Activated CD4-positive, alpha-beta T cell treated with anti-CD3 and anti-CD28 coated beads, Interleukin-2, amount 50 U/mL, for 1 hour (primary cell): ENCODE measurements at places on chromosomes 3 and 15.

DNA sequence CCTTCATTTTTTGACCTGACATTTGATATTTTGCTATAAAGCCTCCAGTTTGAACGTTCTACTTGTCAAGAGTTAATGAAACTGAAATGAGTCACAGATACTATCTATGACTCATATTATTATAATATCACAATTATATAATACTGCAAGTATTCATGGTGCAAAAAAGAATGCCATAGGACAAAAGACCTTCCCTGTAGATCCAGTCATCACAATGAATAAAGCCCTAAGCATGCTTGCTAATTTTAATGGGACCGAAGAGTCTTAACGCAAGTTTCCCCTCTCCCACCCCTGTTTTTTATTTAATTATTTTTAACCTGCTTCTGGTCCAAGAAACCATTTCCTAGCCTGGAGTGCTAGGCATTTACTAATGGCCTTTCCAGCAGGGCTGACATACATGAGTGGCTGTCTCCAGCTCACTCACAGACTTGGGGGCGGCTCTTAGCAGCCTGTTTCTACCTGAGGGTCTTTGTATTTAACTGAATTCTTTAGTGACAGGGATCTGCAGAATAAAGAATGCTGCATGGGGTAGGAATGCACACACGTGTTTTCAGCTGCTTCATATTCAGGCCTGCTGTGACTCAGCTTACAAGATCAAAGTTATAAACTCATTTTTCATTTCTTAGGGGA lies 61.2 kb downstream of the THBS1 start:
- no peak for DNase-seq

- DNase-seq = no peak
Observed at GRCh38 chr3:152943645-152944044, 108.7 kb downstream of the P2RY1 start.

DNA sequence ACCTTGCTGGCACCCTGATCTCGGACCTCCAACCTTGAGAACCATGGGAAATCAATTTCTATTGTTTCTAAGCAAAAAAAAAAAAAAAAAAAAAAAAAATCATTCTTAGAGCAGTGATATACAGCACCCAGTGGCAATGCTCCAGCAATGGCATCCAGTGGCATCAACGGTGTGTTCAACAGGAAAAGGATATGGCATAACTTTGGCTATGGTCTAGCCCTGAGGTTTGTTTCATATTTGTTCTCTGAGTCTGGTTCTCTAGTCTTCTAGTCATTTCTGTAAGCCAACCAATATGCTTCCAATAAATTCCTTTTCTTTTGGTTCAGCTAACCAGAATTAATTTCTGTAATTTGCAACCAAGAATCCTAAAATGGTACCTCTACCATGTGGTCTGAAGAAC lies 19.2 kb downstream of the DENND4A start:
- no peak for DNase-seq

DNA sequence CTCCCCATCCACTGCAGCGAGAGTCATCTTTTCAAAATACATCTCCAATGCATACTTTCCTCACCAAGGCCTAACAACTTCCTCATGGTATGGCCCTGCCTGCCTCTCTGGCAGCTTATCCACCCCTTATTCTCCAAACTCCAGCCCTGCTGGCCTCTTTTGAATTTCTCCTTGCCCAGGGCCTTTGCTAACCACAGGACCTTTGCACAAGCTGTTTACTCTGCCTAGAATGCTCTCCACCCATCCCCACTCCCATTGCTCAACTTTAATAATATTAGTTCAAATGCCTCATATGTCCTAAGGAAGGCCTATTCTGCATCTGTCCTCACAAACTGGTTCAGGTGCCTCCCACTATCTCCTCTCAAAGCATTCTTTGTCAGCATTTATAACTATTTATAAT lies 230.7 kb downstream of the CADPS start:
- DNase-seq = no peak

GRCh38 chr3:37984596-37984995 lies 6.0 kb upstream of the VILL start:
- no peak for DNase-seq

GRCh38 chr3:179676081-179676480 lies 23.2 kb downstream of the USP13 start:
- DNase-seq = no peak

DNA sequence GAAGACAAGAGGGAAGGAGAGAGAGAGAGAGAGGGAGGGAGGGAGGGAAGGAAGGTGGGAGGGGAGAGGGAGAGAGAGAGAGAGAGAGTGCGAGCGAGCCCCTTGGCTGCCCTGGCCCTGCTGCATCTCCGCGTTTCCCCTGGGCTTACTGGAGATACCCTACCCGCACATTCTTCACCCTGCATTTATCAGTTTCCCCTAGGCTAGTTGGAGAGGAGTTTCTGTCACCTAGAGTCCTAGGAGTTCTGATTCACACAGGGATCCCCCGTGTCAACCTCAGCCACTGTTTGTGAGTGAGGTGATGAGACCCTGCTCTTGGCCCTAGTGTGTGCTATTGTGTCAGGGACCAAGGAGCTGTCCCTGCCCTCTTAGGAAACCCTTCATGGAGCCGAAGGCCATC lies 18.7 kb downstream of the BHLHE40 start:
- no peak for DNase-seq

GRCh38 chr3:126431103-126431534 lies 36.4 kb downstream of the CFAP100 start:
- DNase-seq = no peak

DNA sequence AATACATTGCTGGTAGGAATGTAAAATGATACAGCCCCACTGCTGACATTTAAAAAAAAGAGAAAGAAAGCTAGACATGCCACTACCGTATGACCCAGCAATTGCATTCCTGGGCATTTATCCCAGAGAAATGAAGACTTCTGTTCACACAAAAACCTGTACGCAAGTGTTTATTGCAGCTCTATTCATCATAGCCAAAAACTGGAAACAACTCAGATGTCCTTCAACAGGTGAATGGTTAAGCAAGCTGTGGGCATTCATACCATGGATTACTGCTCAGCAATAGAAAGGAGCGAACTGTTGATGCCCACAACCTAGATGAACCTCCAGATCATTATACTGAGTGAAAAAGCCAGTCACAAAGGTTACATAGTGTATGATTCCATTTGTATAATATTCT lies 132.5 kb downstream of the MAP2K5 start:
- no peak for DNase-seq

DNA sequence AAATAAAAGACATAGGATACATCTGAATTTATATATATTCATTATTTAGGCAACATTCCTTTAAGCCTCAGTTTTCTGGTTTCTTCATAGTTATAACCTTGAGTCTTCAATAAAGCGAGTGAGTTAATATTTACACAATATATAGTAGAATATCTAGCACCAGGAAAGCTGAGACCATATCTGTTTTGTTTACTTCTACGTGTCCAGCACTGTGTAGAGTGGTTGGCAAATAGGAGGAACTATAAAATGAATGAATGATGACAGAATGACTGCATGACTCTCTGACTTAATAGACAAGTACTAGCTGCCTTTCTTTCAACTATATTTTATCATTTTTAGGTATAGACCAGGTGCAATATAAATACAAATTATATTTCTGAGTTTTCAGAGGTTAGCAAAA lies 197.8 kb upstream of the RBMS3 start:
- no peak for DNase-seq

DNA sequence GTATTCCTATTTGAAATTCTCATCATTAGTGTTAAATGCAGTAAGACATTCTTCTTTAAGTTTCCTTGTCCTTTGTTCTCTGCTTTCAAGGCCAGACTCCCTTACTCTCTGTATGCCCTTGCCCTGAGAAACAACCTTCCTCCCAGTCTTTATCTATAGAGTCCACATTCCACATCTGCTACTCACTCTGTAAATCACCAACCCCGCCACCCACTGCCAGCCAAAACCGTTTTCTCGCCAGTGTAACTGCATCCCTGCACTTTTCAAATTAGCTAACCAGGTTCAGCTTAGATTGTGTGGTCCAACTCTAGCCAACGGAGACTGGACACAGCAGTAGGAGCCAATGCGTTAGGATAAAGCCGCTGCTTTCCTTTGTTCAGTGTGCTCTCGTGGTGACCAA lies 402.4 kb upstream of the PDZRN3 start:
- DNase-seq = no peak

GRCh38 chr3:81632659-81633058 lies 128.8 kb downstream of the GBE1 start:
- DNase-seq = no peak

GRCh38 chr3:155676252-155676981 lies 68.5 kb downstream of the PLCH1 start:
- no peak for DNase-seq

- no peak for DNase-seq
Observed at GRCh38 chr3:108472001-108472591, 38.3 kb downstream of the MYH15 start.

- DNase-seq = no peak
Observed at GRCh38 chr3:15498431-15499214, 22.9 kb downstream of the COLQ start.

- DNase-seq = no peak
Observed at GRCh38 chr3:16928386-16929132, 43.8 kb downstream of the PLCL2 start.

DNA sequence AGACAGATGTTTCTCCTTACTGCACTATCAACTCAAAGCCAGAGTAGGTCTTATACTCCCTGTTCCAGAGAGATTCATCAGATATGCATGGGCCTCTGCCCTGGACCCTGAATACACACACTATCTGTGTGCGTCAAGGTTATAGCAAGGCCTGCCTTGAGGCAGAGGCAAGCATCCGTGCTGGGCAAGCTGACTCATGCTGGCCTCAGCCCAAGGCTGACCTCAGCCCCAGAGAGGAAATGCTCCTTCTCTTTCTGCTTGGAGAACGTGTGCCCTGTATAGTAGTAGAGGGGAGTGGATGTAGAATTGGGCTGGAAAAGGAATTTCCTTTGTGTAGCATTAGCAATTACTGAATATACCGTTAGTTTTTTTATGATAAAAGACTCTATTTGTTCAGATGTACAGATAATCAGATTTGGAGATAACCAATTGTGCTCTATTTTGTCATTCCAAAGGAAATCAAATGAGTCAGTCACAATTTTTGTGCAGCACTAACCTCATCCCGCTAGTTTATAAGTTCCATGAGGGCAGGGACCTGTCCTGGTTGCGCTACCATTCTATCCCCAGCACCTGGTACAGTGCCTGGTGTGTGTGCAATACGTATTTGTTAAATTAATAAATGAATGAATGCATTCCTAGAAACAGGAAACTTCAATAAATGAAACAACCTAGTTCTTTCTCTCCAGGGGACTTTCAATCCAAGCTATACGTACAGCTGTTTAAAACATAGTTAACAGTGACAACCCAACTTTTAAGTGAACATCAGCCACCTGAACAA lies 13.3 kb upstream of the PAQR9 start:
- DNase-seq = no peak

- no peak for DNase-seq
Observed at GRCh38 chr3:63142681-63143080, 135.4 kb upstream of the SYNPR start.

- no peak for DNase-seq
Observed at GRCh38 chr3:72338942-72339669, 509.1 kb downstream of the SHQ1 start.

- no peak for DNase-seq
Observed at GRCh38 chr3:110589341-110589740, 482.3 kb upstream of the NECTIN3 start.

DNA sequence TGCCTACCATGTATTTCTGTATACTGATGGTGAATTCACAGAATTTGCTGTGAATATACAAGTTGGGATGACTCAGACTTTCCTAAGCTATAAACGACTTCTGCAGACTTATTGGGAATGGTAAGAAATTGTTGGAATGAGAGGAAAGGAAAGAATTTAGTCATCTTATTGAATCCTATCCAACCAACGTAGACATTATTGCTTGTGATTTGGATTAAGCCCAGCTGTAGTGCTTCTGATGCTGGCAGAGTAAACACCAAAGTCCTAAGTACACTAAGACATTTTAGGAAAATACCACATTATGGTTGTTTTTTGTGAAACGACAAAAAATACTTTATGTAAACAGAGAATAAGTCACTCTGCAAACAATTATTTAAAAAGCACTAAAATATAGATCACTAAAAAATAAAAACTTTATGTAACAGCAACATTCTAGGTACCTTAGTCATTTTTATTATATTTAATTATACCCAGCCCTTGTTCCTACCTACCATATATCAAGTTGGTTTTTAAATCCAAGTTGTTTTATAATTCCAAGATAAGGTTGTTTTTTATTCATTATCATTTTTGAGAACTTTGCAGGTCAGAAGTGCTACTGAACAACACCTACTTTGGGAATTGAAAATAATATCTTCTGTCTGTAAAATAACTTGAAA lies 99.2 kb upstream of the MLF1 start:
- no peak for DNase-seq

- no peak for DNase-seq
Observed at GRCh38 chr3:127017229-127017628, 34.3 kb downstream of the PLXNA1 start.

- no peak for DNase-seq
Observed at GRCh38 chr15:89502867-89503595, 6.6 kb upstream of the RHCG start.

DNA sequence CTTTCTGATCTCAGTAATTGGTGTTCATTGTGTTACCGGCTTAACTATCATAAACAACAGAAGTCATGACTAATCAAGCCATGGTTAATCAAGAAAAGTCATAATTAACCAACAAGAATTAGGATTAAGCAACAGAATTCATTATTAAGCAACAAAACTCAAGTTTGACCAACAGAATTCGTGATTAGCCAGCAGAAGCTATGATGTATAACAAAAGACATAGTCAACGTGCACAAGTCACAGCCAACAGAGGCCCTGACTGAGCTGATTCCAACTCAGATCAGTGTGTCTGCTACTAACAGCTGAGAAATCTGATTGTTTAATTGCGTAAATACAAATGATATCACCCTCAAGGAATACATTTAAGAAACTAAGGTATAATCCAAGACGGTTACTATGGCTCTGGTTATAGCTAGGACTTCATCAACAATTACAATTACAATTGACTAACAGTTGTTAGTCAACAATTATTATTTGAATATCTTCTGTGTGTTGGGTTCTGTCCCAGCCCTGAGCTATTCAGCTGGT lies 67.7 kb downstream of the RARB start:
- no peak for DNase-seq

DNA sequence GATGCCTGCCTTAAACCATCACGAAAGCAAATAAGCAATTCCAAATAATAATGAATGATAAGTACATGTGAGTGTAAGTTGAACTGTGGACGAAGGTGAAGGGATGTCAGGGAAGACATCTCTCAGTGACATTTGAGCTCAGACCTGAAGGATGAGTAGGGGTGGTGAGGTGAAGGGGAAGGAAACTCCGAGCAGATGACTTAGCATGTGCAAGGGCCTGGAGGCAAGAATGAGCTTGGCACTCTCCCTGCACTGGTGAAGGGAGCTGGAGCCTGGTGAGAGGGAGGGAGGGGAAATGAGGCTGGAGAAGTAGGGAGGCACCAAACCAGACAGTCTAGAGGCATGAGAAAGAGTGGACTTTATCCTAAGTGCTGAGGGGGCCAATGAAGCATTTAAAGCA lies 84.3 kb downstream of the MTHFS start:
- DNase-seq = no peak

- no peak for DNase-seq
Observed at GRCh38 chr15:62734706-62735105, 307.8 kb upstream of the TPM1 start.

- DNase-seq = no peak
Observed at GRCh38 chr3:176469694-176470205, 727.5 kb downstream of the TBL1XR1 start.
